ENCODE measurements at places on chromosomes 6 and 20.

GRCh38 chr20:6384380-6384779 lies 261.6 kb upstream of the FERMT1 start:
- DNase-seq: no peak

DNA sequence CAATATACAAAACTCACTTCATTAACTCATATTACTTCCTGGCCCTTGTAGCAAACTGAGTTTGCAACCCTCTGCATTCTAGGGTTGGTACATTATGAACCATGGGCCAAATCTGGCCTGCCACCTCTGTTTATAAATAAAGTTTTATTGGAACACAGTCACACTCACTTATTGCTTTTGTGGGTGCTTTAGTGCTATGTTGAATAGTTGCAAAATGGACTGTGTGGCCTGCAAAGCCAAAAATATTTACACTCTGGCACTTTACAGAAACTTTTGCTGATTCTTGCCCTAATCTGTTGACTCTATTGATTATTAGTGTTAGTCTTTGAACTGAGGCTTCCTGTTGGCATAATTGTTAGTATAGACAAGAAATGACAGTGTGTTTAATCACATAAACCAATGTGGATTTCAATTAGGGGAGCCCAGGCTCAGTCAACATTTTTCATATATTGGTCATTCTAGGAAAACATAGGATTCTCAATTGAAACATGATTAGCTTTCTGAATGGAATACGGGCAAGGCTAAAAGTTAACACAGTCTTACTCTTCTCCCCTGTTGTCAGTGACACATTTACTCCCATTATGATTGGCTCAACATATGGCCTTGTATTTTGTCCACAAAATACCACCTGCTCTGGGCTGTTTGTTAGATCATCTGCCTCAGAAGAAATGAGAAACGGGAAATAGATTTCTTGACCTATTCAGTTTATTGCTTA lies 241.9 kb upstream of the ZFP64 start:
- DNase-seq: no peak

GRCh38 chr6:28606424-28607391 lies 81.0 kb downstream of the GPX5 start:
- no peak for DNase-seq

GRCh38 chr6:78380541-78380940 lies 486.8 kb upstream of the IRAK1BP1 start:
- no peak for DNase-seq

GRCh38 chr6:90266905-90267621 lies 29.6 kb downstream of the BACH2 start:
- DNase-seq: no peak

- no peak for DNase-seq
Observed at GRCh38 chr6:35739645-35740524, 3.1 kb downstream of the ARMC12 start.

DNA sequence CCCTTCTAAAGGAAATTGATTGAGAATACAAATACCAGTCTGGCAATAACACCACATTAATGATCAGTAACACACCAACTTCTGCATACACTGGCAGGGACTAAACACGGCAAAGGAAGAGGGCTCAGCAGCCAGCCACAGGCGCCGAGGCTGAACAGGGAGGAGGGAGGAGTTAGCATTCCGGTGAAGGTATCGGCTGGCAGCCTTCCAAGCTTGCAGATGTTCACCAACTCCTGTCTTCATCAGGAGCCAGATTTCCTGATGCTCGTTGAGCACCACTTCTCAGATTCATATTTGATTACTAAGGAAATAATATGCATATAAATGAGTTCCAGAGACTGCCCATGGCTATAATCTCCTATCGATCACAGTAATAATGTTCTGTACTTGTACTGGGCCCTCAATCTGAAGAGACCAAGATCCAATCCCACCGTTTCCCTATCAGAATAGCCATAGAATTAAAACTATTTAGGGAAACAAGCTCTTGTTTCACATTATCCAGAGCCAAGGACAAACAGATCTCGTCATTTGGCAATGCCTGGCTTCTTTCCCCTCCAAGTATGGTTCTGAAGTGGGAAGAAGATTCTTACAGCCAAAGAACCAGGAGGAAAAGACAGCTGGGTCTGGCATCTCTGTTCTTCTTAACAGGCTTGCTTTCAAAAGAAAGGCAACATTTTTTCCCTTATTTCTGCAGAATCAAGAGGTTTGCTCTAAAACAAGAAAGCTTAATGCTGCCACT lies 42.2 kb downstream of the GFOD1 start:
- DNase-seq: no peak

DNA sequence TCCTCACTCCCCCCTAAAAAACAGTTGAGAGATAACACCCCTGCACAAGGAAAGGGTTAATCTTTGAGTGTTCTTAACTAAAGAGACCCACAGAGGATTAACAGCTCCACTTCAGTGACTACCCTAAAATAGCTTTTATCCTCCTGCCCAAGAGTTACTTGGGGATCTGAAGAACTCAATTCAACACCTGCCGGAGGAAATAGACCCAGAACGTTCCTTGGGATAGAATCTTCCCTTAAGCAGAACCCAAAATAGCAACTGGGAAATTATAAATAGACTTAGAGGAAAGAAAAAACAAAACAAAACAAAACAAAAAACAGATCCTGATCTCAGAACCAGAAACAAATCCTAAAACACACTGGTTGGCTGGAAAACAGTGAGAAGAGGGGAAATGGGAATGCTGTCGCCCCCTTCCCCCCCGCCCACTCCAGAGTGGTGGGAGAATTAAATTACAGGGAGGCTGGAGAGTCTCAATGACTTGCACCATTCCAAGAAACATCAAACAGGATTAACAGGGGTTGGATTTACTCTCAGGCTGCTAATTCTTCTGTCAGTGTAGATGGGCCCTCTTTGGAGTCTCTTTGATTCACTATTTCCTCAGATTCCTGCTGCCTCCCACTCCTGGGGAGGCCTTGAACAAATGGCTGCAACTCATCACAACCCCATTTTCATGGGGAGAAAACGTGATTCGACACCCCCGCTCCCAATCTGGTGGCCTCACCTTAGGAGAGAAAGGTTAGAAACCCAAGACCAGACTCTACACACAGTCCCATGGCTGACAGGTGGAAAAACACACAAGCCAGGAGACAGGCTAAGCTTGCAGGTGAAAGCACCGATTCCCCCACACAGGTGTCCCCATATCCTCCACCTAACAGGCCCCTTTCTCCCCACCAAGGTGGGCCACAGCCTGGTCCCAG lies 1.4 kb downstream of the PLAGL2 start:
- no peak for DNase-seq

DNA sequence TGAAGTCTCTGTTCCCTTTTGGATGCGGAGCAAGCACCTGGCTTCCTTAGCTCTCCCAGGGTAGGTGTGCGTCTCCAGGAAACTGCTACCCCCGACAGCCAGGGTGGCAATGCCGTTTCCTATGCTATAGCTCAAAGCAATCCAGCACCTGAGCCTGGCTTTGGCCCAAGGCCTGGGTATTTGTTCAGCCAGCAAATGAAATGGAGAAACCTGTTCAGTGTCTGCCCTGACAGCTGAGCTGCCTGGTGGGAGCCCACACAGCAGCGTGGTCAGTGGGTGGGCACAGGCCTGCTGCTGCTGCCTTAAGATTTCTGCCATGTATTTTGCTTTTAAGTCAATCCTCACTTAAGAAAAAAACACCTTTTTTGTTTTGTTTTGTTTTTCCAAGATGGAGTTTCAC lies 13.7 kb downstream of the SPATA2 start:
- no peak for DNase-seq

DNA sequence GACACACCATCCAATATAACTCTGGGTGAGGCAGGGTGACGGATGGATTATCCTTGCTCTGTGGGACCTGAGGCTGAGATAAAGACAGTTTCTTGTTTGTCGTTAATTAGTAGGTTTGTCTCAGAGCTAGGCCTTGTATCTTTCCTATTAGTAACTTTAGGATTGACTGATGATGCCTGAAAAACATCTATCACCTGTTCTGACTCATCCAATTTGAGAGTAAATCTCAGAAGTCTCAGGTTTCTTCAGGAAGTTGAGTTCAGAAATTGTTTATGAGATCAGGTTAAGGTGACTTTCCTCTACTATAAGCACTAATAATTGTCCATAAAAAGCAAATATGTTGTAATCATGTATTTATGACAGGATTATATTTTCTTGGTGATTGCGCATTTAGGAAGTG lies 129.5 kb upstream of the SUPT3H start:
- DNase-seq: no peak

GRCh38 chr6:108008363-108008762 lies 50.4 kb upstream of the SEC63 start:
- no peak for DNase-seq

GRCh38 chr6:160391419-160392116 lies 43.4 kb downstream of the SLC22A3 start:
- no peak for DNase-seq

DNA sequence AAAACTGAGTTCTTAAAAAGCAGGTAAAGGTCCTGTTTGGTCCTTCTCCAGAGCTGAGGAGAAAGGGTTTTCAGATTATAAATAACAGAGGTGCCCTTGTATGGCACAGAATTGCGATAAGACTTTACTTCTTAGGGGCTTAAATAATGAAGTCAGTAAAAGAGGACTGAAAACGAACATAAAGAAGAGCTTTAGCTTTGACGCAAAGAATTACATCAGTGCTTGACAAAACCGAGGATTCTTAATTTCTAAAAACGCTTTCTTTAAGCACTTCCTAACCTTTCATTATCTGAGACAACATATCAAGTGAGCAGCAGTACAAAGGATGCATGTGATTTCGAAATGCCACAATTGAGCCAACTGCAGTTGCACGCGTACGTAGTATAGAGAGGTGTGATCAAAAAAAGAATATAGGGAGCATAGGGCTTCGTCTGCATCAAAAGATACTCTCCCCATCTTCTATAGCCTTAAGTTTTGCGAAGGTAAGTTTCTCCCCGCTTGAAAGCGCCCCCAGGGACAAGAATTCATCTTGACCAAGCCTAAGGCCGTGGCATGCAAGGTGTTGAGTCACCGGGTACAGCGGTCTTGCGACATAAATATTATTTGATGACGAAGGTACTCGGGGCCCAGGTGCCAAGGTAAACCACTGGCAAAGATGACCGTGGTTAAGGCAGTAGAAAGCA lies 778 bp upstream of the LOC128125822 start:
- no peak for DNase-seq

GRCh38 chr6:143117108-143117507 lies 56.4 kb downstream of the AIG1 start:
- DNase-seq: no peak

DNA sequence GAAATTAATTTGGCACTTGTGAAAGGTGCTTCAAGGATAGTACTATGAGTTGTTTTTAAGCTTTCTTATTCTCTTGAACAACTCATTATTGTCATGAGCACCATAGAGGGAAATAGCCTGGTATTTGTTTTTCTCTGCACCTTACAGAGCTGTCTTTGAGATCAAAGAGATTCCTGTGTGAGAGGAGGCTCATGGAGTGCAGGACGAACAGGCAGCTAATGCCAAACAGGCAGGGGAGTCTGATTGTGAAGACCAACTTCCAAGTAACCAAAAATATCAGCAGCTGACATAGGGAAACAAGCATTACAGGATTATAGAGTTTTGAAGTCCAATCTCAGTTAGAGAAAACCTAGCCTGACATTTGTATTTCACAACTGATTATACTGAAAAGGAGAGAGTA lies 110.6 kb upstream of the TENT5A start:
- DNase-seq: no peak

GRCh38 chr6:72418495-72418894 lies 203.4 kb upstream of the KCNQ5 start:
- DNase-seq: no peak

GRCh38 chr6:56814802-56815201 lies 140.1 kb upstream of the BEND6 start:
- DNase-seq: no peak

DNA sequence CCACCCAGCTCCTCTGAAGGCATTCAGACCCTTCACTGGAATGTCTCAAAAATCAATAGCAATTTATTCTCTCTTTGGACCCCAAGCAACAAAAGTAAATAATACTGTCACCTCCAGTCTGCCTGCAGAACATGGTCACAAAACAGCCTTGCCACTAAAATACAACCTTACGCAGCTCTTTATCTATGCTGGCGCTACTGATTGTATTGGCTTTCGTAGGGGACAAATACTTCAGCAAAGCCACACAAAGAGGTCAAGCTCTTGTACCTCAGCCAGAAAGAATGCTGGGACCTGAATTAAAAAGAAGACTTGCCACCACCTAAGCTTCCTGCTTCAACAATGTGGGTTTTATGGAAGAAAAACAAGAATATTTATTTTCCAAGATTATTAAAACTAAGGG lies 57.2 kb downstream of the PRKN start:
- no peak for DNase-seq

- no peak for DNase-seq
Observed at GRCh38 chr20:1718604-1719384, 61.2 kb upstream of the SIRPG start.

GRCh38 chr6:170174124-170174770 lies 116.6 kb downstream of the DLL1 start:
- no peak for DNase-seq

DNA sequence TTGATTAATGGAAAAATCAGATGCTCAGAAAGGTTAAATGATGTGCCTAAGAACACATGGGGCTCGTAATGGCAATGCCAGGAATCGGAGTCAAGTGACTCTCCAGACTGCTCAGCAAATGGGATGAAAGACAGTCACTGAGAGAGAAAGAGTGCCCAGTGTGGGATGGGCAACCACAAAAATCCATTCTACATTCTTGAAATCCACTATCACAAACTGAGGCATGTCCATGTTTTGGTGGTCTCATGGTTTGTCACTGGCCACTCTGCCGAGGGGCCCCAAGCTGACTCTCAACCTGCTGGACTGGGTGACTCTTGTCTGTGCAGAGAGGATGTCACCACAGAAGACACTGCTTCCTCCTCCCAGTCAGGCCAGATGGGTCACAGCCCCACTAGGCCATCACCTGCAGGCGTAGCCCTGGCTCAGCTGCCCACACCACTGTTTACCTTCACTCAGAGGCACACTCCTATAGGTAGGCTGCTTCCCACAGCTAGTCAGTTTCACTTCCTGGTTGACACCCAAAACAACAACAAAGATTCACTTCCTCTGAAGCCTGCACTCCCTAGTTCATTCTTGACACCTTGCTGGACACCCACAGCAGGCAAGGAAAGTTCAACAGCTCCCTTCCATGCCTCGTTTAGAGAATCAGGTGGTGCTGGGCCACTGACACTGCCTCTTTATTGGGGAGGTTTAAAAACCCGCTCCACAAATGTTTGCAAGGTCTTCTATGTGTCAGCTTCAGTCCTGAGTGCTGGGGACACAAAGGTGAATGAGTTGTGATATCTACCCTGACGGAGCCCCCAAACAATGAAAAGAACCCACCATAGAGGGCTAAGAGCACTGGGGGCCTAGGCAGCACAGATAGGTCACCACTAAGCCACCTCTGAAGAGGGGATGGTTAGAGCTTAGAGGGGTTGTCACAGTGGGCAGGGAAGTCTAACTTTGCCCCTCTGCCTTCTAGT lies 21.7 kb downstream of the MAP1LC3A start:
- no peak for DNase-seq
